ENCODE measurements at places on chromosomes 2 and 18. TPM values are rescaled to one million over a fixed set of nuclear protein-coding genes. Genes with fewer than 3 reads are reported as not detected.

Gene DRC1
- total RNA-seq = under 0.01 TPM

Gene MYCN
- not detected for total RNA-seq

Gene CD8B2
- not detected for total RNA-seq

Gene RBFA
- total RNA-seq = 22.9 TPM

Gene LYPD6
- total RNA-seq = under 0.01 TPM

Gene BARD1
- total RNA-seq = 30.3 TPM

Gene SLC19A3
- total RNA-seq = 0.17 TPM

Gene REEP1
- not detected for total RNA-seq

Gene PLEKHH2
- total RNA-seq = 14.0 TPM

Gene LYG2
- not detected for total RNA-seq

Gene PDCL3
- total RNA-seq = 11.4 TPM

DNA sequence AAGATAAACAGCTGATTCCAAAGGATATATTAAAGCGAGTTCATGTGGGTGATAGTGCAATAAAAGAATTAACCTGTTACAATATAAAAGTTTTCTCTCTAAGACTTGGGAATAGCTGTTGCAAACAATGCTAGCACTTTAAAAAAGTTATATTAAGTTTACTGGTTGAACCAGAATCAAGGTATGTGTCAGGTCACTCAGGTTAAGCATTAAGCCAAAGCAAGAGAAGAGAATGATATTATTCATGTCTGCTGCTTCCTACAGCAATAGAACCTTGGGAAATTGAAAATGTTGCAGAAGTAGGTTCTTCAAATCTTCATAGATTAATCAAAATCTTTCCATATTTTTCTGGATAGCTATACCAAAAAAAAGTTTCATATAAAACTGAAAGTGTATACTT, 138.5 kb downstream of the GCA start:
- DNase-seq = no peak

DNA sequence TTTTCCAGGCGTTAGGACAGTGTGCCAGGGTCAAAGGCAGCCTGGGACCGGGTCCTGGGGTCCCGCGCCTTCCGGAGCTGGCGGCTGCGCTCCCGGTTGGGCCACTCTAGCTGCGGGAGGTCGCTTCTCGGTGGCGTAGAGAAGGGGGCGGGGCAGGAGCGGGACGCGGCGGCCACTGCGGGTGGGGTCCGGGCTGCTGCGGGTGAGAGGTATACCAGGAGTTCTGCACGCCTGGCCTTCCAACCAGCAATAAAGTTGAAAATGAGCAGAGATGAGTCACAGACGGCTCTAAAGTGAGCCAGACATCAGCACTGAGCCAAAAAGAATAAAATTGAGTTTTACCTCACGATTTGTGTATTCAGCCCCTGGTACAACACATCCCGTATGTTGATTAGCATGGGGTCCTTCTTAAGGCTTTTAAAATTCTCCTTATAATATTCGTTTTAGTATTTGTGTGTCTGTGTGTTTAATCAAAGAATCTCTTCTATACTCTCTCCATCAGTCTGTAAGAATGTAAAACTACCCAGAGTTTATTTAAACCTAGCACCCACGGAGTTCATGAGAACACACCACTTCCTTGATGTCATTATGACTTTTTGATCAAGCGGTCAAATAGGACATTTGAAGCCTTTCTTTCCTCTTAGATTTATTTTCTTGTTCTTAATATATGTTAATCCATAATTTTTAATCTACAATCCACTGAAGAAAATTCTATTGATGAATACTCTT, at the start of gene C1GALT1C1L:
Gene C1GALT1C1L, minus strand, starts transcription at position 108 of the 729 bp plus-strand sequence. Its CDS starts 107 bp downstream, at position 1.
- peak; percentile 75 for DNase-seq

DNA sequence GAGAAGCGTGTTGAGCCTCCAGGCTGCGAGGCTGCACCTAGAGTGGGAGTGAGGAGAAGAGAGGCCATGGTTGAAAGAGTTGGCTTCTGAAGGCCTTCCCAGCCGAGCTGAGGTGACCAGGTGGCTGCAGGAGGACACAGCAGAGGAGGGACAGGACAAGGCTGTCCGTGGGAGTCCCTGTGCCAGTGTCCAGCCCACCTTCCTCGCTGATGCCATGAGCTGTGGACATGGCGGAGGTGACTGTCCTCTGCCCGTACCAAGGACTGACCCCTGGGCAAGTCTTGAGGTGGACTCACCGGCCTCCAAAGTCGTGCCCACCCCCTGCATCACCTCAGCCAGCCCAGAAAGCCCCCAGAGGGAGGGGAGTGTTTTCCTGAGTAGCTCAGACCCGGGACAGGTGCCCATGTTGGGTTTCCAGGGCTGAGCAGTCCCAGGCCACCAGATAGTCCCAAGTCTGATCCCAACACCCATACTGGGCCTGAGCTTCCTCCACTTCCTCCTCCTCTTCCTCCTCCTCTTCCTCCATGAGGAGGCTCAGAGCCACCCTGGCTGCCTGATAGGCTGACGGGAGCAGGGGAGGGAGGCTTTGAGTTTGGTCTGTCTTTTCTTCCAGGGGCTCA, 43.0 kb upstream of the FOSL2 start:
- DNase-seq = no peak

DNA sequence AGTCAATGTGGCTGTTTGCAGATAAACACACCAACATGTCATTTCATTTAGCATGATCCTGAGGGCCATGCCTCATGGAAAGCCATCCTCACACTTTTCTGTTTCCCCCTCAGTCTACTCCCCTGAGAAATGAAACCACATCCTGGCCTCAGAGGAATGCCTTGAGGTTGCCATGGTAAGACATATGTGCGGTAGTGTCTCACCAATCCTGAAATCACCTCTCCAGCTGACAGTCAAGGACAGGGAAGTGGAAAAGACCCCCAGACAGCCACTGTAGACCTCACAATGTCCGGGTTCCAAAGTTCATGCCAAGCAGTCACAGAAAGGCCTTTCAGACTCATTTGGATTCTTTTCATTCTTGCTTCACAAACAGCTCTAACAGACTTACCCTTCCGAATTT, 175.2 kb upstream of the PKDCC start:
- no peak for DNase-seq

GRCh38 chr2:101267671-101268656, 15.3 kb downstream of the CNOT11 start:
- no peak for DNase-seq

GRCh38 chr2:74036450-74037195, 51.9 kb downstream of the TET3 start:
- DNase-seq = no peak

GRCh38 chr2:64819774-64820688, 166.3 kb upstream of the SERTAD2 start:
- no peak for DNase-seq

- DNase-seq = peak; percentile 84
Observed at GRCh38 chr18:22552254-22552653, 134.5 kb upstream of the CTAGE1 start.

- DNase-seq = no peak
Observed at GRCh38 chr2:227214622-227215041, 50.2 kb downstream of the COL4A3 start.

DNA sequence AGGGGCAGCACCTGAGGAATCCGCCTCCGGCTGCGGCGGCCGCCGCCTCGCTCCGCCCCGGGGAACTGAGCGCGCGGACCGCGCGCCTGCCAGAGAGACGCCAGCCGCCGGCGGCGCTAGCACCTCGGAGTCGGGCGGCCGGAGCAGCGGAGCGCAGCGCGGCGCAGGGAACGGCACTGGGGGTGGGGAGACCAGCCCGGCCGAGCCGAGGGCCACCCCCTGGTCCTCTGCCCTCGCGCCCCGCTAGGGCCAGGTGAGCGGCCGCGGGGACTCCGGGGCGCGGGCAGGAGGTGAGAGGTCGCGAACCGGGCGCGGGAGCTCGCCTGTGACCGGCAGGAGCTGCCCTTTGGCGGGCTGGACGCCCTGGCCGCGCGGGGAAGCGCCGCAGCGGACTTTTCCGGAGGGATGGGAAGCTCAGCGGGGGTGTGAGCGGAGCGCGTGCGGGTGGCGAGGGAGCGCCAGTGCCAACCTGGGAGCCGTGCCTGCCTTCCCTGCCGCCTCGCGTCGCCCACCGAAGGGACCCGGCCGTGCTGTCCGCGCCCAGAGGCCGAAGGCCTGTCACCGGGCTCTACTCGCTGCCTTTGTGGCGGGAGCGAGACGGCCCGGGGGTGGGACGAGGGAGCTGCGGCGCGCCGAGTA, at the start of gene GREB1L:
Gene GREB1L, plus strand, starts transcription at position 92 of the 639 bp plus-strand sequence. CDS start 141,287 bp downstream, outside the sequence.
- DNase-seq = peak; percentile 21

DNA sequence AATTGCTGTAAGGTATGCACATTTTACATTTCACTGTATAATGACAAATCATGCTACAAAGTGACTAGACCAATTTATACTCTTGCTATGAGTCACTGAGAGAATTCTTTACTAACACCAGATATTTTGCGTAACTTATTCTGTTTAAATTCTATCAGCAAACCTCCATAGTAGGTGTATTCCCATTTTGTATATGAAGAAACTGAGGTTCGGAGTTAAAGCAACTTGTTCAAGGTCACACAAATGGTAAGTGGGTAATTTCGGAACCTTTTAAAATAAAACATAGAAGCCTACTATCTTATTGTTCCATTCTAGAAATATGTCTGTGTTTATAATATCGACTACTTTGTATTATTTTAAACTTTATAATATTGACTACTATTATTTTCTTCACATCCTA, 15.9 kb upstream of the CPS1 start:
- DNase-seq = no peak

DNA sequence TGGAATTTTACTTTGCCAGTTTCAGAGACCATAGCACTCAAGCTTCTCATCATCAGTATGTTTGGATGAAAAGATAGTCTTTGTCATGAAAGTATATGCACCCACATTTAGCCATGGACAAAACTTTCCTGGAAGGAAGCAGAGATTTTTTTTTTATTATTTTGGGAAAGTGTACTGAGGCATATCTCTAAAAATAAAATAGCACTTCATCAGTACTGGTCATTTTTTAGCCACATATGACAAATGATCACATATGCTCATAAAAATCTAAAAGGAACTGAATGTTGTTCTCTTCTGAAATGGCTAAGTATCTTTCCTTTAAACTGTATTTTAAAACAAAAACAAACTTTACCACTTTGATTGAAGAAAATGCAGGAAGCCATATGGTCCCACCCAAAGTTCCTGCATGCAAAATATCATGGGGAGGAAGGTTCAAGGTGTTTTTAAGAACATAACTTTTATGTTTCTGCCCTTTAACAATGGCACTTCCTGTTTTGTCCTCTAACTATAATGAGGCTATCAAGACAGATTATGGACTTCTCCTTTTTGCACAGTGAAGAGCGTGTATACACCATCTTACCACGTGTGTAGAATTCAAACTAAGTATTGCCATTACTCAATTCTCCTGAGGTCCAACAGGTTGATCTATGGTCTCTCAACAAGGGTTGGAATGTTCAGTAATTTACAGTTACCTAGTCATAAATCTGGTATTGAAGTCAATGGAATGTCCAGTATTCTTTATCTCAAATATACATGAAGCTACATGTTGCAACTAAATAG, 77.1 kb upstream of the SLC39A10 start:
- DNase-seq = no peak

DNA sequence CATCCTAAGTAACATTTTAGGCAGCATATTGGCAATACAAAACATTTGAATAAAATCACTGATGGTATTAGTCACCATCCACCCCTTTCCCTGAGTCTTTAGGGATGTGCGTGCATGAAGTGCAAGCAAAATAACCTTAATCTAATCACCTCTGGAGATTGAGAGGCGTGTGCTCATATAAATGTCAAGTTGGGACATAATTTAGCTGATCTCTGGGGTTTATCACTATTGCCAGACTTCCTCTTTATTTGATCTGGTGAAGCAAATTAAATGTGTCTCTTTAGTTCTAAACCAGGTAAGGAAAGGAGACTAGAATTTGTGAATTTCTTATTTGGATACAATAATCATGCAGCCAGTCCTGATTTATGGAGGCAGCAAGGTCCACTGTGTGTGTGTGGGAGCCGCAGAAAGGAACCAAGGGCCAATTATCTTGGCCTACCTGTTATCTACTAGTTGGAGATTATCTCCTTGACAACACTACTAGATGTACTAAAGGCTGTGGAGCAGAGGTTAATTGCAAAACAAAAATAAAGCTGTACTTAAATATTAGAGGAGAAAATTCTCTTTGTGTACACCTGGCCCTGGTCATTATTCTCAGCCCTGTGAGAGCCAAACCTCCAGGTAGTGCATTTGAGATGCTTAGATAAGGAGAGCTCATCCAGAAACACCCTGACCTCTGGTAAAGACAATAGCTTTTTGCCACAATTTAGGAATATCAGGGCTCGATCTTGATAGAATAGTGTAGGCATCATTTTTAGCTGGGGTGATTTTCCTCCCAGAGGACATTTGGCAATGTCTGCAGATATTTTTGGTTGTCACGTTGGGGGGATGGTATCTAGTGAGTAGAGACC, 78.2 kb downstream of the HRH4 start:
- no peak for DNase-seq

DNA sequence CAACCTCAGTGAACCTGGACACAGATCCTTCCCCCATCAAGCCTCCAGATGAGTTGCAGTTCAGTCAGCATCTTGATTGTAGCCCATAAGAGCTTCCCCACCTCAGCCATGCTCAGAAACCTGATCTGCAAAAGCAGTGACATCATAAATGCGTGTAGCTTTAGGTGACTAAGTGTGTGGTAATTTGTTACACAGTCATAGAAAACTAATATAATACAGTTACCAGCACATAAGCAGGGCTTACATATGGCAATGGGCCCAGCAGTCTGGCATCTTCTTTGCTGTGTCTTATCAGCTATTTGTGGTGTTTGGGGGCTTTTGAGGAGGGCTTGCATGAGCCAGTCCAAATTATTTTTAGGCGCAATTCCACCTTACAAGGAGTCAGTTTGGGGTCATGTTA, 807.0 kb downstream of the SLC4A3 start:
- peak; percentile 90 for DNase-seq

DNA sequence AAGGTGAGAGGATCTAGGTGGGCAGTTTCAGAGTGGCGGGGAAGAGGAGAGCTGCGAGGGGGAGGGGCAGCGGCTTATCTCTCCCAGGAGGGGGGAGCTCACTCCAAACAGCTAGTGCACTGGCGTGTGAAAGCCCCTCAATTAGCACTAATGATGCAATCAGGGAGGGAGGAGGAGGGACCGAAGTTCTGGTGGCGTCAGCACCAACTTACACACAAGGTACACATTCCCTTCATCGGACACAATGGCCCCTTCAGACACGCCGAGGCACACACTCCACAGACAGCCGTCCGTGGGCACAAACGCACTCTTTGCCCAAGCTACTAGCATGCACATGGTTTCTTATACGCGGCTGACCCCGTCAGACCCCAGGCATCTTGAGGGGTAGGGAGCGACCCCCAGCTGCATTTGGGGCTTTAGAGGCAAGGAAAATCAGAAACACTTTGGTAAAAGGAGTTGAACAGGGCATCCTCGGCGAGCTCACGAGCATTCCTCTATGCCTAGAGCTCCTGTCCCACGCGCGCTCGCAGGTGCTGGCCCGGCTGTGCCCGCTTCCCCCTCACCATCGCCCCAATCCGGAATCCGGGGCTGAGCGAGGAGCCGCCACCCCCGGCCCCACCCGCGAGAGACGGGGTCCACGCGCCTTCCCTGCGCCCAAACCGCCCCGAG, 868 bp upstream of the PKDCC start:
- DNase-seq = peak; percentile 29

- no peak for DNase-seq
Observed at GRCh38 chr2:105999211-105999989, 194.7 kb downstream of the UXS1 start.

Measured in fibroblast of lung (primary cell).